ENCODE measurements at places on chromosomes 11 and 22. TPM values are rescaled to one million over a fixed set of nuclear protein-coding genes. Genes with fewer than 3 reads are reported as not detected.

The APOBEC3B gene
- total RNA-seq: 30.1 TPM

The IGLL5 gene
- not detected for total RNA-seq

The ABCC8 gene
- total RNA-seq: 9.5 TPM

The OR5P2 gene
- total RNA-seq: not detected

The MPZL2 gene
- total RNA-seq: not detected
